Urinary bladder (tissue), 4 donors: ENCODE measurements at places on chromosomes 2 and 18.

- peak; percentile 3 for DNase-seq
Observed at GRCh38 chr2:142104134-142104758, 26.6 kb downstream of the LRP1B start.

GRCh38 chr2:23491591-23492336, 106.8 kb downstream of the KLHL29 start:
- DNase-seq = no peak

DNA sequence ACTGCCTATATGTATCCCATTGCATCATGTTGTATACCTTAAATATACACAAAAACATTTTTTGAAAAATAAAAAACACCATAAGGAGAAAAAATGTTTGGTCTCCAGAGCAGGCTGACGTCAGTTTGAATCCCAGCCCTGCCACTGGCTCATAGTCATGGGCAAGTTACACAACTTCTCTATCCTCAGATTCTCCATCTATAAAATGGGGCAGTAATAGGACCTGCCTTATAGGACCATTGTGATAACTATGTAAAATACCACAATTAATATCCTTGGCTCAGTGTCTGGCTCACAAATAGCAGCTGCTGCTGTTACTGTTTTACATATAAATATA, 135.6 kb downstream of the SMAD7 start:
- no peak for DNase-seq

- no peak for DNase-seq
Observed at GRCh38 chr2:68126561-68126960, 31.1 kb upstream of the PNO1 start.

- DNase-seq = no peak
Observed at GRCh38 chr2:8858264-8858663, 20.9 kb upstream of the KIDINS220 start.

GRCh38 chr2:97924194-97924593, 71.6 kb downstream of the TMEM131 start:
- no peak for DNase-seq

GRCh38 chr2:21032338-21033236, 11.3 kb downstream of the APOB start:
- no peak for DNase-seq

GRCh38 chr2:31945572-31945935, 65.3 kb downstream of the MEMO1 start:
- no peak for DNase-seq

DNA sequence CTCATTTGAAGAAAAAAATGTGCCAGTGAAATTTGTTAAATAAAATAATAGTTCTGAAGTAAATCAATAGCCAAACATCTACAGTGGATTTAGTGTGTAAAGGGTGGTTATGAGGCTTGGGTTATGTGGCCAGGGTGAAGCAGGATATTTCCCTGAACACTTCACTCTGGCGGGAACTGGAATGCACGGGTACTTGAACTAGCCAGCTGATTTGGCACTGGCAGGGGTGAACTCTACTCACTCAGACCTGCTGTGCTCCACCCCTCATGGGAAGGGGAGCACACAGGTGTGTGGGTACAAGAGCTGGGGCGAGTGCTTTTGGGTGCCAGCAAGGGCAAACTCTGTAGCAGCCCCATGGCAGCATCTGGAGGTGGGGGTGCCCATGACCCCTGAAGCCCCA, 278.2 kb downstream of the CALCRL start:
- no peak for DNase-seq

DNA sequence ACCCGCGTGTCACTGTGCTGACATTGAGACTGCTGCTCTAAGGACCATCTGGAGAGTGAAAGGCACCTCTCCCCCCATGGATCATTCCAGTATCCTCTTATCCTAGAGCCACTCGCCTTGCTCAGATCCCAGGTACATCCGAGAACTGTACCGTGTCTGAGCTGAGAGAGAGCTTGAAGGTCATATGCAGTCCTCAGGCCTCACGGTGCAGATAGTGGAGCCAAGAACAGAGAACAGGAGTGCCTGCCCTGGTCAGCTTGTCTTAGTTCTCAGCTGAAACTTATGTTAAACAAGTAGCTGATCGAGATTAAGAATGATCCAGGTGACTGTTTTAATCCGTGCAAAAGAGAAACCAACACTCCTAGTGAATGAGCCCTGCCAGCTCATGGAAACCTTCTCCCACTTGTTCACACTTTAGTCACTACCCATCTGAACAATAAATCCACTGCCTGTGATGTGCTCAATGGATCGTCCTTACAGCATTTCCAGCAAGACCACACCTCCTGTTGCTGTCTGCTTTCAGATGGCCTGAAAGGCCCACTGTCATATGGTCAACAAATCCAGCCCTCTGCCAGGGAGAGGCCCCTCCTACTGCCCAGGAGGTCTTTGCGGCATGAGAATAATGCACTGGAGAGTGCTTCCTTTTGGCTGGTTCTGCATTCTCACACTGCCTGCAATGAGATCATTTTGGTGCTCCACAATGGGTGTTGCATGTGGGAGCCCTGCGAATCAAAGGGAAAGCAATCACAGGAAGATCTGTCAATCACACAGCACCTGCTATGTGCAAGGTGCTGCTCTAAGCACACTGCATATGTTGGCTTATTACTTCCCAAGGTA, 43.7 kb upstream of the APCDD1 start:
- DNase-seq = no peak

DNA sequence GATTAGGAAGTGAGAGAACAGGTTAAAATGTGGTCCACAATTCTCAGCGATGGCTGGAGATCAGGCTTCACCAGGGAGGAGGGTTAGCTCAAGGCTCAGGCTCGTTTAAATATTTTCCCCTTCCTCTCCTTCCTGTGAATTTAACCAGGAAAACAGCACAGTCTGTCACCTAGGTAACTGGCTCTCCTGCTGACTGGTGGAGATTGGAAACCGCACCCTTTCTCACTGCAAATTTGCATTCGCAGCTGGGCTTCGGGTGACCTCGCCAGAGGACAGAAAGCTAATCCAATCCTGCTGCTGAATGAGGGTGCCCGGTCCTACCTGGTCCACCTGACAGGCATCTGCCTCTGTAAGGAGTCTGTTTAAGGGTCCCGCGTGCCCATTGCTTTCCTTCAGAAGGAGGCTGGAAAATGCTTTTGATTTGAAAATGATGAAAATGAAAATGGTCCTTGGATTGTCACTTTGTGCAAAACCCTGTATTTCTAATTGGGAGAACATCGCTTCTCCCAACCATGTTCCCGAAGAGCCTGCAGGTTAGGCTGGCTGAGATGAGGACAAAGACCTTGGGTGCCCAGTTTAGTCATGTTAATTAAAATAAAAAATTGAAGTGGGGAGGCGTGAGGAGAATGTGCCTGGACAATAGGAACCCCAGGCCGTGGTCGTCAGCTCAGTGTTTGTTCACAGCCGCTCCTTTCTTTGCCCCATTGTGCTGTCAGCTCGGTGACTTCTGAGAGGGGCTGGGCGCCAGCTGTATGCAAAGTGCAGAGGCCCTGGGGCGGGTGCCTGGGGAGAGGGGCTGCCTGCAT, 43.4 kb upstream of the MTCL1 start:
- DNase-seq = peak; percentile 61

- DNase-seq = no peak
Observed at GRCh38 chr2:222592176-222592575, 63.7 kb downstream of the FARSB start.

GRCh38 chr18:70468861-70469547, 180.2 kb downstream of the SOCS6 start:
- DNase-seq = no peak

DNA sequence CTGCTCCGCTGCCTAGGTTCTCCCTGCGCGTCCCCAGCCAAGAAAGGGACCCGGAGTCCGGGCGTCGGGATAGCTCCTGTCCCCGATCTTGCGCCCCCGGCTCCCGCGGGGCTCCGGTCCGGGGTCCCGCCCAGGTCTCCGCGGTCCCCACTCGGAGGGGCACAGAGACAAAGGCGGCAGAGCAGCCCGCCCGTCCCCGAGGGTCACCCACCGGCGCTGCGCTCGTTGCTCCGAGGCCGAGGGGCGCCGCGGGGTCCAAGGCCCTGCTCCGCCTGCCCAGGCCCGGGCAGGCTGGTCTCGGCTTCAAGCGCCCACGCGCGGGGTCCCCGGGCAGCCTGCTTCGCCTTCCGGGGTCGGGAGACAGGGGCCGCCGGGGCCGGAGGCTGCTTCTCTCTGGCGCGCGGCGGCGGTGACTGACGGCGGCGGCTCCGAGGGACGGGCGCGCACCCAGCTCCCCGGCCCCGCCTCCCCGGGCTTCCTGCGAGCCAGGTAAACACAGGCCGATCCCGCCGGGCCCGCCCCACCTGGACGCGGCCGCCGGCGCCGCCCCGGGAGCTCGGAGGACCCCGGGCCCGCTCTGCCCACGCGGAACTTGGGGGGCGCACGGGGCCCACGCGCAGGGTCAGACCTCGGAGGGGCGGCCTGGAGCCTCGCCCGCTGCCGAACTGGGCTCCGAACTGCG, at the start of gene MBP:
Gene MBP, minus strand, starts transcription at position 415 of the 682 bp plus-strand sequence. CDS start 27,522 bp downstream, outside the sequence.
- DNase-seq = no peak

DNA sequence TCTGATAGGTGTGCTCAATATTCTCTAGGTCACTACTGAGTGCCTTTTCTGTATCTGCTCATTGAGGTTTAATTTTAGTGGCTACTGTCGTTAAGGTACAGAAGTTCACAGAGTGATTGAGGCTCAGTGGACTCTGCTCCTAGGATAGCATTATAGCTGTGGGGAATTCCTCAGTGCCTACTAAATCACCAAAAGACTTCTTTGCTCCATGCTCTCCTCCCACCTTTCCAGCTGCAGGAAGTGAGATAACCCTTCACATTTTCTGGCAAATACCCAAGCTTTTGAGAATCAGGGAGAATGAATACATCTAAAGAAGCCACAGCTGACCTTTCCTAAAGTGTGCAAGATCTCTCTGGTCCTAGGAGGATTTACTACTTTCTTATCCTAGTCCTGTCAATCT, 95.2 kb upstream of the FSIP2 start:
- no peak for DNase-seq

GRCh38 chr2:239956818-239957261, 68.3 kb downstream of the NDUFA10 start:
- no peak for DNase-seq

DNA sequence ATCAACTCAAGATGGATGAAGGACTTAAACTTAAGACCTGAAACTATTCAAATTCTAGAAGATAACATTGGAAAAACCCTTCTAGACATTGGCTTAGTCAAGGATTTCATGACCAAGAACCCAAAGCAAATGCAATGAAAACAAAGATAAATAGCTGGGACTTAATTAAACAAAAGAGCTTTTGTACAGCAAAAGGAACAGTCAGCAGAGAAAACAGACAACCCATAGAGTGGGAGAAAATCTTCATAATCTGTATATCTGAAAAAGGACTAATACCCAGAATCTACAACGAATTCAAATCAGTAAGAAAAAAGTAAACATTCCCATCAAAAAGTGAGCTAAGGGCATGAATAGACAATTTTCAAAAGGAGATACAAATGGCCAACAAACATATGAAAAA, 171.2 kb downstream of the ERBB4 start:
- DNase-seq = no peak

DNA sequence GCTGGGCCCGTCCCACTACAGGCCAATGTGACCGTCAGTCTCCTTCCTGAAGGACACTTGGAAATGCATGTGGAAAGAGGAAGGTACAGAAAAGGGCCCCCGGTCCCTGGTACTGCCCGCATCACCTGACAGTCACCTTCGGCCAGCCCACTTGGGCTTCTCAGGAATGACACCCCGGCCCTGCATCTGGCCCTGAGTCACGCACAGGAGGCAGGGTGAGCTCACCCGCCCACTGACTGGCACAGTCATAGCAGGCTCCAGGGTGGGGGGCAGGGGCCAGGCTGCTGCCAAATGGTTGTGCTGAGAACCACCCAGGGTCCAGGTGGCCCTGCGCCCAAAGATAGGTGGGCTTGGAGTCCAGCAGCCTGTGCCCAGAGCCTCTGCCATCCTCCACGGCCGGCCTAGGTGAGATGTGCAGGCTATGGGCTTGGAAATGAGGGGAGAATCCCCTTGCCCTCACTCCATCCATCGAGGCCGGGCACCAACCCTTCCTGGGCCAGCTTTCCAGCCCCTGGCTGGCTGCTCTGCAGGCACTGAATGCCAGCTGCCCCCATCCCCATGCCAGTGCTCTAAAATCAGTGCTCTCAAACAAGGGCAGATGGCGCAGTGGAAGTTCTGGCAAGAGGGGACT, 14.1 kb downstream of the EMX1 start:
- DNase-seq = no peak

- DNase-seq = no peak
Observed at GRCh38 chr18:62850619-62851306, 135.4 kb downstream of the PHLPP1 start.

GRCh38 chr2:48265169-48266030, 264.6 kb upstream of the STON1 start:
- DNase-seq = no peak

GRCh38 chr18:57437402-57437765, 2.2 kb downstream of the ONECUT2 start:
- no peak for DNase-seq

DNA sequence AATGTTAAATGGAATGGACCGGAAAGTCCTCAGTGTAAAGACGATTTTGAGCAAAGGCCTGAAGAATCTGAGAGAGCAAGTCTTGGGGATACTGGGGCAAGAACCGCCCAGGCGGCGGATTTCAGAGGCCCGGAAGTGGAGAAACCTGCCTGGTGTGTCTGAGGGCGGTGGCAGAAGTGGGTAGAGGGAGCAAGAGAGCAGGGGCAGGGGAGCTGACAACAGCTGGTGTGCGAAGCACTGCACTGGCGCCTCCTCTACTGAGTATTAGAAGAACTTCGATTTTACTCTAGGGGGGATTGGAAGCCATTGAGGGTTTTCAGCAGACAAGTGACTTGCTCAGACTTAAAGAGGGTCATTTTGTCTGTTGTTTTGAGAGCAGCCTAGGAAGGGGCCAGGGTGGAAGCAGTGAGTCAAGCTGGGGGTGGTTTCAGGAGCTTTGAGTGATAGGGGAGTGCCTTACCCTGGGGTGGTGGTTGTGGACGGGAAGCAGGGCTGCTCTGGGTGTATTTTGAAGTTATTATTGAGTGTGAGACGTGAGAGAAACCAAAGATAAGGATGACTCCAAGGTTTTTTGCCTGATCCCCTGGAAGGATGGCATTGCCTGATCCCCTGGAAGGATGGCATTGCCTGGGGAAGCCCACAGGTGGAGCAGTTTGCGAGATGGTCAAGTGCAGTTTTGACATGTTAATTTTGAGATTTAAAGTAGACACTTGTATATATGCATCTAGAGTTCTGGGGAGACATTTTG, 52.5 kb downstream of the ZNF236 start:
- no peak for DNase-seq

DNA sequence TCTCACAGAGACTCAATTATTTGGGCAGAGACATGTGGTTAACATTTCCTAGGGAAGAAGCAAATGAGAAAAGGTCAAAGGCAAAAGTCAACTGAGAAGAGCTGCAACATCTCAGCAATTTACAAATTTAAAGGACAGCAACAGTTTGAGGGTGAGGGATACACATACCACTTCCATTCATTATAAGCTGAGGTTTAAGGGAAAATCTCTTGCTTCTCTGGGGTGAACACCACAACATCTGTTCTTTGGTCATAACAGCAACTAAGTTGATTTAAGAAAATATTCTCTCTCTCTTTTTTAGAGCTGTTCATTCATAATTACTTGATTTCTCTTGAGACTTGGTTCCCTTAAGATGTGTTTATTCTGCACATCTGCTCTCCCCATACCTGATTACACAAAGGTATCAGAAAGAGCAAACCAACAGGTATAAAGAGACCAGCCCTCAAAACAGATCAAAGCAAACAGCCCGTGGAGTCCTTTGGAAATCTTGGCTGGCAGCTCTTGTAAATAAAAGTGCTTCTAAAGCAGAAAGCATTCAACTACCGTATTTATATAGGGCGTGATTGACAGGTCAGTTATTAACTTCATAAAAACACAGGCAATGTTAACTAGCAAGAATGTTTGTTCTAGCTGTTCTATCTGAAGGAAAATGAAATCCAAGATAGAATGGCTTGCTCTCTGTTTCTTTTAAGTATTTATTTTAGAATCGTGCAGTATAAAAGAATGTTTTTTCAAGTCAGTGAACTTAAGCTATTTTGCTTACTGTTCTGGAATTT, 132.8 kb downstream of the THADA start:
- DNase-seq = no peak
